ENCODE measurements at places on chromosomes 7 and 10.
A peak's percentile ranks its signal among the peaks of the same experiment; 100 is the strongest.

- DNase-seq: peak; percentile 75
These were observed 8.8 kb upstream of the ZMIZ1 start for GRCh38 chr10:79059859-79060379.

DNA sequence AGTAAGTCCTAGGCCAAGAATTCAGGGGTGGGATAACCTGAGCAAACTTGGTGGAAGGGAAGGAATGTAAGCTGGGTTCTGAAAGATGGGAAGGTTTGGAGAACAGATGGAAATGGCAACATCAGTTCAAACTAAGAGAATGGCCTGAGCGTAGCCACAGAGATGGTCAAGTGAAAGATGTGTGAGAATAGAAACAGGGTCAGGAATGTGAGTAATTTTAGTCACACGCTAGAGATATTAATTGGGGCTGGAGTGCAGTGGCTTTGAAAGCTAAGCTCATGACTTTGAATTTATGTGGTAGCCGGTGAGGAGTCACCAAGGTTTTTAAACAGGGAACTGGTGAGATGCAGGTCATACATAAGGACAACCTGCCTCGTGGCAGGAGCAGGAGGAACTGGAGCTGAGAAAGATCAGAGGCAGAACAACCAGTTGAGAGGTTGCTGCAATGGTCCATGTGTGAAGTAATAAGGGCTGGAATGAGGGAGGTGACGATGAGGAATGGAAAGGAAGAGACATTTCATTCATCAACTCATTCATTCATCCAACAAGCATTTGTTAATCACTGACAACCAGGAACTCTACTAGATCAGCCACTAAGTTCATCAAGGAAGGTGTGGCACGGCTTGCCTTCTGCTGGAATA, 12.9 kb upstream of the SORBS1 start:
- no peak for DNase-seq

DNA sequence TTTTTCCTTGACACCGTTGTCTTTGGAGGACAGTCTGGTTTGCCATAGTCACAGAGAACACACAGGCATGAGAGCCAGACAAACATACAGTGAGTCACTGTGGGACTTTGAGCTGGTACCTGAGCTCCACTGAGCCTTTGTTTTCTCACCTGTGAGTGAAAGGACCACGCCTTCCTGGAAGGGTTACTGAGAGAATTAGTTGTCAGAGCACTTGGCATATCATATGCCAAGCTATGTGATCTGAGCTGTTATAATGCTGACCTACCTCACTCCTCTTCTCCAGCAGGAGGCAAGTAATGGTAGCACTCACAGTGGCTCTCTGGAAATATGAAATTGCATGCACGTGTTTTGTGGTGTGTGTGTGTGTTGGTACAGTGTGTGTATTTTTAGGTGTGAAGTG, 59.7 kb downstream of the CXCL12 start:
- no peak for DNase-seq

DNA sequence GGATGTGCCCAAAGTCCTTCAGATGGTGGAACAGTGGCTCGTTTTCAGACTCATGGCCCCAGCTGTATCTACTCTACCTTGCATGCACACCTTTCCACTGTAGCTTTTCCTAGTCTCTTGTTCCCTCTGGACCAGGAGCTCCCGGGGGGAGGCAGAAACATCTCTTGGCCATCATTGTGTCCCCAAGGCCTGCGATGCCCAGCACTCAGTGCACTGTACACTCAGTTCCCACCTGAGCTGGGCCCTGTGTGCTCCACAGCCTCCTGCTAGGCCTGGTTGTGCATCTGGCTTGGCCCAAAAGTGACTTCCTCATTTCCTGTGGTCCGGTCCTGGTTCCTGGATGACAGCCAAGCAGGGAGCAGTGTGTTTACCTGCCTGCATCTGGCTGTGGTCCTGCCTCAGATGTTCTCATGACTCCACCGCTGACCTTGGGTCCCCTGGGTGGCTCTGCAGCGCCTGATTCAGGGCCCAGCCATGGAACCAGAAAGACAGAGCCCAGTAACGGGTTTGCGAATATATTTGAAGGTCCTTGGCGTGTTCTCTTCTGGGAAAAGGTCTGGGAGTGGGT, 9.9 kb upstream of the DOCK1 start:
- no peak for DNase-seq

DNA sequence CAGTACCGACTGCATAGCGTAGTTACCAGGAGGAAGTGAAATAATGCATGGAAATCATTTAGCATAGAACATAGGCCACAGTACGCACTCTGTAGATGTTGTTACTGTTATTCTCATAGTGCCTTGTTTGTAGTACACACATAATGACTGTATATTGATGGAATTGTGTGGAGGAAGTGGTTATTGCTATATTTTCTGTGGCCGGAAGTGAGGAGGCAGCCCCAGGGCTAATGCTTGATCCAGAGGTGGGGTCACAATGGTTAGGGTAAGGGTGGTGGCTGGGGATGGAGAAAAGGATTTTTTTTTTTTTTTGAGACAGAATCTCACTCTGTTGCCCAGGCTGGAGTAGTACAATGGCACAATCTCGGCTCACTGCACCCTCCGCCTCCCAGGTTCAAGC, 4.5 kb upstream of the MGAM start:
- DNase-seq: no peak

DNA sequence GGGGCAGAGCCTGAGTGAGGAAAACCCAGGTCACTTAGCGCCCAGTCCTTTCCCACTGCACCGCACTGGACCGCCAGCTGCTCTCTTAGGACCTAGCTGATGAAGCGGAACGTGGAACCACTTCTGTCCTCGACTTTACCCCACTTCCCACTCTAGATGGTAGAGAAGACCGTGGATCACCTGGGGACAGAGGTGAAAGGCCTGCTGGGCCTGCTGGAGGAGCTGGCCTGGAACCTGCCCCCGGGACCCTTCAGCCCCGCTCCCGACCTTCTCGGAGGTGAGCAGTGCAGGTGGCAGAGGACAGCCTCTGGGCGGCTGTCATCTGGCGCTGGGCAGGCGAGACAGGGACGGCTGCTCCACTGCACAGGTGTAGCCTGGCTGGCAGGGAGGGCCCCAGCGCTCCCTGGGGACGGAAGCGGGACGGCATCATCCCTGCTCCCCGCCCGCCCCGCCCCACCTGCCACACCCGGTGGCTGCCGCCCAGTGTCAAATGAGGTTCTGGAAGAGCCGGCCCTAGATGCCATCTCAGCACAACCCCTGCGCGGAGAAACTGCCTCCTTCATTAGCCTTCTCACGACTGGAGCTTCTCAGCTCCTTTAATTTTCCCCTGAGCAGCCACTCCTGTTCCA, 11.7 kb downstream of the PLAC9 start:
- no peak for DNase-seq

GRCh38 chr10:68153473-68154210, 44.4 kb downstream of the MYPN start:
- DNase-seq: no peak

GRCh38 chr7:30764030-30764975, 6.9 kb upstream of the MINDY4 start:
- no peak for DNase-seq

DNA sequence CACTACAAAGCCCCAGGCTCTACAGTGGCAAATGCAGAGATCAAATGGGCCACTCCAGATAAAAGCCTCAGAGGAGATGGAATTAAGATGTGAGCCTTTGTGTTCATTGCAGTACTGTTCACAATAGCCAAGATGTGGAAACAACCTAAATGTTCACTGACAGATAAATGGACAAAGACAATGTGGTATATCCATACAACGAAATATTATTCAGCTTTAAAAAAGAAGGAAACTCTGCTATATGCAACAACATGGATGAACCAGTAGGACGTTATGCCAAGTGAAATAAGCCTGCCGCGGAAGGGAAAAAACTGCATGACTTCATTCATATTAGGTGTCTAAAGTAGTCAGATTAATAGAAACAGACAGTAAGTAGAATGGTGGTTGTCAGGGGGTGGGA, 170.5 kb upstream of the TBX20 start:
- DNase-seq: no peak

DNA sequence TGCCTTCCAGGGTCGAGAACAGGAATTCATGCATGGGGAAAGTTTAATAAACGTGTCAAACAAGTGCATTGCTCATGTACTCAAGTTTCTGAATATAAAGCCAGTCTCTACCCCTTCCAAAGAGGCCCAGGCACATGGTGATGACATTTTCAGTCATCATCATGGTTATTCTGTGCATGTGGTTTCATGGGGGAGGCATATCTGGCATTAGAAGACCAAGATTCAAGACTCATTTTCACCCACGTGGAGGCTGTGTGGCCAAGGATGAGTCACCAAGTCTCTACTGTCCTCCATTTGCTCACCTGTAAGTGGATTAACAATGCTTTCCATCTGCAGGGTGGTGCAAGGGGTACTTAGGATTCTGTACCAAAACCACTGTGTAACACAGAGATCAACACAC, 34.0 kb upstream of the CNPY1 start:
- no peak for DNase-seq

DNA sequence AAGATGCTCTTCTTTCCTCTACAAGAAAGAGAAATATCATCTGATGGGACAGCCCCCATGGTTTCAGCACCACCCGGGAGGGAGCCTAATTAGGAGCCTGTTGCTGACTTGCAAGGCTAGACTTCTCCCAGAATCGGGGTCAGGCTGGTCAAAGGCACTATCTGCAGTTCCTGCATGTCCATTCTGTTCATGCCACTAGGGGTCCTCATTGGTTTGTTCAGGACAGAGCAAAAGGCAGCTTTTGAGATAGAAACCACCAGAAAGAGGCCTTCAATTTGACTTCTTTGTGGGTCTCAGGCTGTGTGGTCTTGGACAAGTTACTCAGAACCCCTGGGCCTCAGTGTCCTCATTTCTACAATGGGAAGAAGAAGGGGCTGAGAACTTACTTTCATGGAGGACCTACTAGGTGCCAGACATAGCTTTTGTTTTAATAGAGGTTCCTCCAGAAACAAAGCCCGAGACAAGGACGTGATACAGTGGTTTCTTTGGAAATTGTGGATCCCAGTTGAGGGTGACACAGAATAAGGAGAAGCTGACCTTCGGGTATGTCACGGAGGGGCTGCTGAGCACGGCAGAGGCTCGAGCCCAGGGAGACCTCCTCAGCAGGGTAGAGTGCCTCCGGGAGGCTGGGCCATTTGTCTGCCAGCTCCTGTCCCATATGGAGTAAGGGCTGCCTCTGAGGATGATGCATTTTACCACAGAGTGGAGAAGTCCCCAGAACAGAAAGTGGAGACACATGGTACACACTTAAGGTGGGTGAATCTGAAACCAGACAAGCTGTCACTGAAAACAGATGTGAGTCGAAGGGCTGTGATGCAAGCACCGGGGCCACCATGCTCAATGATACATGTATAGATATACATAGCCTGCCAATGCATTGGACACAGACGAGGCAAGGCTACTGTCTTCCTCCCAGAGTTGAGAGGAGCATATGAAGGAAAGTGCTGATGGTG, 33.1 kb upstream of the NEUROD6 start:
- peak; percentile 10 for DNase-seq

DNA sequence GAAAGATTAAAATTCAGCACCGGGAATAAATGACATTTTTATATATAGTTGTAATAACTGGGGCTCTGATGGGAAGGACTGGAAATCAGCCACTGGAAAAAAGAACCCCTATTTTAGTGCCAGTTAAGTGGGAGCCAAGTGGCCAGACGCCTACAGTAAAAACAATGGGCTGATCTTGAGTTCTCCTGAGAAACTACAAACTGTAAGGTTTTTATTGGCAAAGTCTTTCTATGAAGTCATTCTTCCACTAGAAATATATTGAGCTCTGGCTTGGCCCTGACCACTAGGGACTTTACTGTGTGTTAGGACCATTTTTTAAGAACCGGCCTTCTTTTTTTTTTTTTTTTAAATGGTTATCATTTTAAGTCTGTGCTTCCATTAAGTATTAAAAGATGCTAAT, 79.6 kb downstream of the ZNF22 start:
- DNase-seq: no peak

DNA sequence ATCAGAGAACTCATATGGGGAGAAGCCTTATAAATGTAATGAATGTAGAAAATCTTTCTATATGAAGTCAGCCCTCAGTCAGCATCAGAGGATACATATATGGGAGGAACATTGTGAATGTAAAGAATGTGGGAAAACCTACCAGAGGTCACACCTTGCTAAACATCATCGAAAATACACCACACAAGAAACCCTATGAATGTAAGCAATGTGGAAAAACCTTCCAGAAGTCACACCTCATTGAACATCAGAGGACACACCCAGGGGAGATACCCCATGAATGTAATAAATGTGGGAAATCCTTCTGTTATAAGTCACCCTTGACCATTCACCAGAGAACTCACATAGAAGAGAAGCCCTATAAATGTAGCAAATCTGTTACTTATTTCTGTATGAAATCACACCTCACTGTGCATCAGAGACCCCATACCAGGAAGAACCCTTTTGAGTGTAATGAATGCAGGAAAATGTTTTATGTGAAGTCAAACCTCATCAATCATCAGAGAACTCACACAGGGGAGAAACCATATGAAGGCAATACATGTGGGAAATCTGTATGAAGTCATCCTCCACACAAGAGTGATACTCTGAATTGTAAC, 30.8 kb downstream of the ZNF12 start:
- DNase-seq: no peak

DNA sequence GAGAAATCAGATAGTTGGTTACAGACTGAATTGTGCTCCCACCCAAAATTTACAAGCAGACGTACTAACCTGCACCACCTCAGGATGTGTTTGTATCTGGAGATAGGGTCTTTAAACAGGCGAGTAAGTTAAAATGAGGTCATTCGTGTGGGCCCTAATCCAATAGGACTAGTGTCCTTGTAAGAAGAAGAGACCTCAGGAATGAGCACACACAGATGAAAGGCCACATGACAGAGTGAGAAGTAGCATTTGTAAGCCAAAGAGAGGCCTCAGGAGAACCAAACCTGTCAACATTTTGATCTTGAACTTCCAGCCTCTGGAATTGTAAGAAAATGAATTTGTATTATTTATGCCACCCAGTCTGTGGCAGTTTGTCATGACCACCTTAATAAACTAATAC, 149.5 kb upstream of the VWC2 start:
- DNase-seq: no peak

- DNase-seq: no peak
These were observed 314.1 kb downstream of the WDR11 start for GRCh38 chr10:121165276-121165675.

GRCh38 chr7:82740246-82740848, 296.8 kb upstream of the CACNA2D1 start:
- no peak for DNase-seq

DNA sequence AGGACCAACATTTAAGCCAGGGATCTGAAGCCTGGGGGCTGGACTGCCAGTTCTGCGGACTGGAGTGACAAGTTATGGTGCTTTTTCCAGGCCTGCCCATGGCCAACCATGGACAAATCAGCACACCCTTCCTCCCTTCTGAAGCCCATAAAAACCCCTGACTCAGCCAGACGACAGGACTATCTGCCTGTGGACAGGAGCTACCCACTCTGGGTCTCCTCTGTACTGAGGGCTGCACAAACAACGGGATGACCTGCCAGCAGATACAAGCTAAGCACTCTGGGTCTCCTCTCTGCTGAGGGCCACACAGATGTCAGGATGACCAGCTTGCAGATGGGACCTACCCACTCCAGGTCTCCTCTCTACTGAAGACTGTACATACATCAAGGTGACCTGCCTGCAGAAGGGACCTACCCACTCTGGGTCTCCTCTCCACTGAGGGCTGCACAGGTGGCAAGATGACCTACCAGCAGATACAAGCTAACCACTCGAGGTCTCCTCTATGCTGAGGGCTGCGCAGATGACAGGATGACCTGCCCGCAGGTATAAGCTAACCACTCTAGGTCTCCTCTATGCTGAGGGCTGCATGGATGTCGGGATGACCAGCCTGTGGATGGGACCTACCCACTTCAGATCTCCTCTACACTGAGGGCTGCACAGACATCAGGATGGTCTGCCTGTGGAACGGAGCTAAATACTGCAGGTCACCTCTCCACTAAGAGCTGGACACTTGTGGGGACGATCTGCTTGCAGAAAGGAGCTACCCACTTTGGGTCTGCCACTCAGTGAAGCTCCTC, 110.1 kb upstream of the GPR22 start:
- no peak for DNase-seq
